Neural progenitor cell (in vitro differentiated cells): ENCODE measurements at places on chromosomes 3 and 15.

DNA sequence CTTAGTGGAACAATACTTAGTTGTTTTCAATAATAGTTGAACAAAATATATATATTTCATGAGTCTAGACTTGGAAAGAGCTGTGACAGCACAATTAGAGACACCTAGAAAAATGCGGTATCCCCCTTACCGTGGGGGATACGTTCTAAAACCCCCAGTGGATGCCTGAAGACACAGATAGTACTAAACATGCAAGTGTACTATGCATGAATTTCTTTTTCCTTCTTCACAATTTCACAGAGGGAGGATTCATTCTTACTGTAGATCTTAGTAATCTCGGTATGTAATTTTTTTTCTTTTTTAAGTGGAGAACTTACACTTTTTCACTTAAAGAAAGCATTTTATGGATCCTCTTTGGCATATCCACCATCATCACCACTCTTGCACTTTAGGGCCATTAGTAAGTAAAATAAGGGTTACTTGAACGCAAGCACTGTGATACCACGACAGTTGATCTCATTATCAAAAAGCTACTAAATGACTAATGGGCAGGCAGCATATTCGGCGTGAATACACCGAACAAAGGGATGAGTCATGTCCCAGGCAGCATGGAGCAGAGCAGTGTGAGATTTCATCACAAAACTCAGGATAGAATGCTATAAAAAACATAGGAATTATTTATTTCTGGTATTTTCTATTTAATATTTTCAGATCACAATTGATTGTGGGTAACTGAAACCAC lies 72.3 kb upstream of the ZNF280D start:
- no peak overlapping the region for H3K27ac ChIP-seq
- no peak for DNase-seq
- no peaks in the 10 kb centered on the region for H3K27me3 ChIP-seq
- no peaks in the 10 kb centered on the region for H3K36me3 ChIP-seq
- H3K4me1 ChIP-seq = no peaks in the 10 kb centered on the region

DNA sequence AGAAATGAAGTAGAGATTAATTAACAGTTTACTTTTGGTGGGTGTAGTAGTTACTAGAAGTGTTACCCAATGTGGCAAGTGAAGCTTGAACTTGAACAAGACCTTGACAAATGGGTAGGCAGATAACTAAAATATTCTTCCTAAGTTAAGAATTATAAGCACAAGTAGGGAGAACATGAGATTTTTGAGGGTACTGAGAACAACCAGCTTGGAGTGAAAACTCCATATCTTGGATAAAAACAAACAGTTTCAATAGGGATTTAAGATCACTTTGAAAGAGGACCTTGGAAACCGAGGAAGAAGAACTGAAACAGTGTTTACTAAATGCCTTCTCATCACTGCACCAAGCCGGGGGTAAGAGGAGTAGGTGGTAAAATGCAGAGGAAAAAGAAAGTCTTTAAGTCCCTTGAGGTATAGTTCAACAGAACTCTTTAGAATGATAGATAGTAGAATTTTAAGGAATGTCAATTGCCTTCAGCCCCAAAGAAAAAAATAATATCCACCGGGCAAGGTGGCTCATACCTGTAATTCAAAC lies 496.7 kb downstream of the NAALADL2 start:
- no peaks in the 10 kb centered on the region for H3K36me3 ChIP-seq
- no peak for DNase-seq
- no peaks in the 10 kb centered on the region for H3K4me1 ChIP-seq

DNA sequence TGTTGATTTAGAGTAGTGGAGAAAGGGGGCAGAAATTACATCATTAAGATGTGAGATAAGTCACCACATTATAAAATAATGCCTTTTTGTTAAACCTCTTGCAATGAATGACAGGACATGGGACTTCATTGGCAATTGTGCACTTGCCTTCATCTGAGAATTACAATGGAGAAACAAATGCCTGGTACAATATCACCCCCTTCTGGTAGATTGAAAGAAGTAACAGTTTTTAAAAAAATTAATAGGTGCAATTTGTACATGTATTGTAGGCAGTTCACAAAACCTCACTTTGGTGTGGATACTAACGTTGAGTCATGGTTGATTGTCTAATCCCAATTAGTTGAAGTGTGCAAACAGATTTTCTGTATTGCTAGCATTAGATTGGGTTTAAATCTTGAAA lies 4.6 kb upstream of the P2RY14 start:
- no peaks in the 10 kb centered on the region for H3K4me1 ChIP-seq
- no peak overlapping the region for H3K4me3 ChIP-seq
- H3K27ac ChIP-seq = no peak overlapping the region
- H3K36me3 ChIP-seq = no peaks in the 10 kb centered on the region
- DNase-seq = peak; percentile 36

DNA sequence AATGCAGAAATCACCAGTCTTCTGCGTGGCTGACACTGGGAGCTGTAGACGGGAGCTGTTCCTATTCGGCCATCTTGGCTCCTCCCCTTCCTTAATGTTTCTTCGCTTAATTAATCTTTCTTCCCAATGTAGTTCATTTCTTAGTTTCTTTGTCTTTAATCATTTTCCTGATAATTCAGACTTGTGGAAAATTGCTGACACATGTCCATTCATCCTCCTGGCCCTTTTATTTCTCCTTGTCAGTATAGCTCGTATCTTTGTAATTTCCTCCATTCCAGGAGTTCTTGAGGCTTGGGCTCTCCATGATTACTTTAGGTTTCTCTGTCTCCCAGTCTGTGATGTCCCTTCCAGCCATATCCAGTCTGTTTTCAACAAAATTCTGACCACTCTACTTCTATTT lies 98.7 kb downstream of the UBE2E2 start:
- H3K36me3 ChIP-seq = no peaks in the 10 kb centered on the region
- no peak overlapping the region for H3K27ac ChIP-seq
- peaks cover 4% of the 10 kb centered on the region for H3K4me1 ChIP-seq
- DNase-seq = no peak
- no peak overlapping the region for H3K4me3 ChIP-seq

GRCh38 chr3:137988982-137989381 lies 21.0 kb upstream of the CLDN18 start:
- H3K4me3 ChIP-seq = no peak overlapping the region
- no peak for DNase-seq
- no peak overlapping the region for H3K27ac ChIP-seq
- no peaks in the 10 kb centered on the region for H3K36me3 ChIP-seq

GRCh38 chr3:42525736-42526345 lies 23.4 kb downstream of the VIPR1 start:
- no peaks in the 10 kb centered on the region for H3K36me3 ChIP-seq
- no peak overlapping the region for H3K4me3 ChIP-seq
- no peaks in the 10 kb centered on the region for H3K27me3 ChIP-seq
- no peak overlapping the region for H3K27ac ChIP-seq

- H3K27ac ChIP-seq = no peak overlapping the region
- H3K4me1 ChIP-seq = no peaks in the 10 kb centered on the region
- H3K4me3 ChIP-seq = no peak overlapping the region
- H3K36me3 ChIP-seq = peaks cover 6% of the 10 kb centered on the region
These were observed 128.9 kb downstream of the RTP4 start for GRCh38 chr3:187497052-187497451.

GRCh38 chr15:59388670-59389069 lies 16.0 kb upstream of the MYO1E start:
- H3K27ac ChIP-seq = no peak overlapping the region
- no peak for DNase-seq
- H3K36me3 ChIP-seq = no peaks in the 10 kb centered on the region
- no peak overlapping the region for H3K4me3 ChIP-seq
- H3K27me3 ChIP-seq = no peaks in the 10 kb centered on the region
- H3K4me1 ChIP-seq = no peaks in the 10 kb centered on the region

DNA sequence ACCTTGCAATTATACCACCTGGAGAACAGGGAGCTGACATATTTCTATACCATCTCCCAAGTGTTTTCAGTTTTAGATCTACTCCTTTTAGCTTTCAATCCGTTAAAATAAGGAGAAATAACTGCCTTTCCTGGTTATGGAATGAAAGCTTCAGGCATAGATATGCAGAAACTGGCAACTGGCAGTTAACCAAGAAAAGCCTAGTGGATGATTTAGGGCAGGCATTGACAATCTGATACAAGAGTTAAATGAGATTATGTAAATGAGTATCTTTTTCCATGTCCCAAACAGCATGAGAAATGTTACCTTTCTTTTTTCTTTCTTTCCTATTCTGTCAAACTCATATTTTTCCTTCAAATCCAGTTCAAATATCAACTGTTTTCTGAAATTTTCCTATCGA lies 689.1 kb upstream of the DPPA4 start:
- no peak overlapping the region for H3K27ac ChIP-seq
- no peaks in the 10 kb centered on the region for H3K27me3 ChIP-seq
- H3K4me3 ChIP-seq = no peak overlapping the region
- H3K4me1 ChIP-seq = no peaks in the 10 kb centered on the region
- no peak for DNase-seq

DNA sequence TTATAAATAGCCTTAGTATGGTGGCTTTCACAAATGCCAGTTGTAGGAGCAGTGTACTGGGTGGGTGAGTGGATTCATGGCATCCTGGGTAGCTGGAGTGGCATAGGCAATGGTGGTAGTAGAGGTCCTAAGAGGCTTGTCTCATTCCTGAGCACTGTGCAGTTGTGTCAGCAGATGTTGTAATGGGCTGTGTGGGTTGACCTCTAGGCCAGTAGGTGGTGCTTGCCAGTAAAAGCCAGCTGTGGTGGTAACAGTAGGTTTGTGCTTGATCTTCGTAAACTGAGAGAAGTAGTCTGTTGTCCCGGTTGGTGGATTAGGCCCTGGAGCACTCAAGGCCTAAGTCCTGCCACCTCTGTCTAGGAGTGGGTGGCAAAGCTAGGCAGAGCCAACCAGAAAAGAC lies 149.7 kb upstream of the SUCLG2 start:
- H3K27ac ChIP-seq = no peak overlapping the region
- no peak overlapping the region for H3K4me3 ChIP-seq
- DNase-seq = no peak
- no peaks in the 10 kb centered on the region for H3K27me3 ChIP-seq

DNA sequence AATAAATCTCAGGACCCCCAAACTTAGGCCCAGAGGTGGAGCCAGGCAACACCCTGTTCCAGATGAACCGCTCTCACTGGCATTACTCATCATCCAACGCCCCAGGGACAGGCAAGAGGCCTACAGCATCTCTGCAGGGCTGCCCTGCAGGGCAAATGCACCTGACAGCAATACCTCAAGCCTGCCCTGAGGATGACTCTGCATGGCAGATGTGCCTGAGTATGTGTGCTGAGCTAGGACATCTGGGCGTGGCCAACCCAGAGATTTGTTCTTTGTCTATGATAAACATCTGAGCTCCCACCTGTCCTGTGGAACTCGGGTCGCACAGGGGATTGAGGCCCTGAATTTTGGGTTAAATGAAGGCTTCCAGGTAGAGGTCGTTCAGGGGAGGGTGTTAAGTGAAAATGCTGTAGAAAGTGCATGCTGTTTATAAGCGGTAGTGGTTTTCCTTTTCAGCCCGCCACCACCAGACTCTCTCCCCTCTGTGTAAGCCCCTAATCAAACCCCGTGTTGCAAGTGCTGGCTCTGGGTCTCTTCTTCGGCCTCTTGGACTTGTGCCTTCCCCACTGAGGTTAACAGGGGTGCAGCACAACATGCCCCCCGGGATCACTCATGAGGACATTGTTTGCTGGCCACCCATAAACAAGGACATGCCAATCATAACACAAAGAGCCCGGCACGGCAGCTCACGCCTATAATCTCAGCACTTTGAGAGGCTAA lies 92.3 kb downstream of the ATP10A start:
- no peaks in the 10 kb centered on the region for H3K27me3 ChIP-seq
- H3K27ac ChIP-seq = no peak overlapping the region
- H3K36me3 ChIP-seq = no peaks in the 10 kb centered on the region
- no peak overlapping the region for H3K4me3 ChIP-seq
- peaks cover 18% of the 10 kb centered on the region for H3K4me1 ChIP-seq
- no peak for DNase-seq

GRCh38 chr3:133591271-133591742 lies 17.8 kb downstream of the CDV3 start:
- no peaks in the 10 kb centered on the region for H3K4me1 ChIP-seq
- no peak overlapping the region for H3K27ac ChIP-seq
- H3K36me3 ChIP-seq = peaks cover 13% of the 10 kb centered on the region
- no peaks in the 10 kb centered on the region for H3K27me3 ChIP-seq

DNA sequence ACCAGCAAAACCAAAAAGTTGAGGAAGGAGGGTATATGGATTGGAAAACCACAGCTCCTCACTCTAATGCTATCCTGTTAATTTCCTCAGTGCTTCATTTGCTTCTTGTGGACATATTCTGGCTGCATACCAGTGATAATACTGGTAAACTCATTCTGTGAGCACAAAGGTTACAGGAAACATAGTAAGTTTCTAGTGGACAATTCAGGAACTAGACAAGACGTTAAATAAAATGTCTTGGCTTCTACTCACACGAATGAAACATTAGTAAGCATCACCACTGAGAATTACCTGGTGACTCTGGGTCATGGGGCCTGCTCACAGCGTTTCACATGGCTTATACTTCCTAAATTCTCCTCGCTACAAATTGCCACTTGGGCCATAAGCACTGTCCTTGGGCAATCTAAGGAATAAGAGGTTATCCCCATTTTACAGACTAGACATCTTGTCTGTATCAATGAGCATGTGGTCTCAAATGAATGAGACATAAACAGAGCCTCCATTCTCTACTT lies 20.1 kb upstream of the PPIB start:
- H3K27me3 ChIP-seq = no peaks in the 10 kb centered on the region
- DNase-seq = no peak
- peaks cover 2% of the 10 kb centered on the region for H3K36me3 ChIP-seq
- H3K4me3 ChIP-seq = no peak overlapping the region

- H3K36me3 ChIP-seq = peaks cover 10% of the 10 kb centered on the region
- H3K27ac ChIP-seq = no peak overlapping the region
- no peak for DNase-seq
- no peaks in the 10 kb centered on the region for H3K27me3 ChIP-seq
These were observed 54.8 kb downstream of the UBP1 start for GRCh38 chr3:33385423-33385822.

GRCh38 chr3:54968546-54969172 lies 40.8 kb upstream of the LRTM1 start:
- peaks cover 13% of the 10 kb centered on the region for H3K4me1 ChIP-seq
- no peak overlapping the region for H3K27ac ChIP-seq

DNA sequence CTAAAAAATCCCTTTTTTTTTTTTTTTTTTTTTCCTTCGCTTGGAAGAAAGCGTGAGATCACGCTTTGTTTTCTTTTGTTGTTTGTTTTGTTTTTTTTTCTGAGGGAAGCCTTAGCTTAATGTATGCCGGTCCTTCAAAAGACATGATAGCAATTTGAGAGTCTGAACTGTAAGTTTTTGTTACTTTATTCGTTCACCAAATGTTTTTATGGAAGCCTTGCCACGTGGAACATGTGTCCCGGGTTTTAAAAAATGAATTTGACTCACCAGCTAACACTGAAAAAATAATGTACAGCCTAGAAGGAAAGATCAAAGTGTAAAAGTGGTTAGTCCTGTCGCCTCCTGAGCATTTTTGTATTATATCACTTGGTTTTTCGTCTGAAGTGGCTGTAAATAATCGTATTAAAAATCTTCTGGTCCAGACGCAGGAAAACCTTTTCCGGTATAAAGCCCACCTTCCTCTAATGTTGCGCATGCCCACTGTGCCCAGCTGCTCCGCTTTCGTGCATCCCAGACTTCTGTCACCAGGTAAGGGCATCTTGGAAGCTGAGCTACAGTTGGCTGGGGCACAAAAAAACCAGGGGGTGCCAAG lies 795 bp upstream of the MYNN start:
- DNase-seq = peak; percentile 80
- H3K36me3 ChIP-seq = peaks cover 7% of the 10 kb centered on the region
- H3K27me3 ChIP-seq = no peaks in the 10 kb centered on the region
- peak overlapping the region; percentile 97 for H3K4me3 ChIP-seq
- H3K4me1 ChIP-seq = peaks cover 8% of the 10 kb centered on the region
